ENCODE measurements at places on chromosomes 6 and 20.

GRCh38 chr20:63404129-63405085 is 43.3 kb upstream of the CHRNA4 start:
- no peak for DNase-seq

GRCh38 chr6:52144196-52145076 is 41.7 kb upstream of the IL17A start:
- no peak for DNase-seq

DNA sequence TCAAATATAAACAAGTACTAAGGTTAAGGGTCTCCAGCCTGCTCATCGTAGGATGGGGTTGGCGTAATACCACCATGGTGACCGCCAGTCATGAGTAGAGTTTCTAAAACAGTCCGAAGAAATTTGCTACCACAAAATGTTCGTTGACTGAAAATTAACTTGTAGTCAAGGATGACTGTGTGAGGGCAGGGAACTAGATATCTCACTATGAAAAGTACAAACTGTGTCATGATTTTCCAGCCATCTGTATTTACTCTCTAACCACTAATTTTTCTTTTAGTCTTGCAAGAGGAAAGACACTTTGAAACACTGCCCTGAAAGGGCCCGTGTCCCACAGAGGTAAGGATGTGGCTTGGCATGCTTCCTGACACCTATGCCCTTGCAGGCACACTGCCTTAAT is 99.7 kb downstream of the IRF4 start:
- DNase-seq: no peak

DNA sequence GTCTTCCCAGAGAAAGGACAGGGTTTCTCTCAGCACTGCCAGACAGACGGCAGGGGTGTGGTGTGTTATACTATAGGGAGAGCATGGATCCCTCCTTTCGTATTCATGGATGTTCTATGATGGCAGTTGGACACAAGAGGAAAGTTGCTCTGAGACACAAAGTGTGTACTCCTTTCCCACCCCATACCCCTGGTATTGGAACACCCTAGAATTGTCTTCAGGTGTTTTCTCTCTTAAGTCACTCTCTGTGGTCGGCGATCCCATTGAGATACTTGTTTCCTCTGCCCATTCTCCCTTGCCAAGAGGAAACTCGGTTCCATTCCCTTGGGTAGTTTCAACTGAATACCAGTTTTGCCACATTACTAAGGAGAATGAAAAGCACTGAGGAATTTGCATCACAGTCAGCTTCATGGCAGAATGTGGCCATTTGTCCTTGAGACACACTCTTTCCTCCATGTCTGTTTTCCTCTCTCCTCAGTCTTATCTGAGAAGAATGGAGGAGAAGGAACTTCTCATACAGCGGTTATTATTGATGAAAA is 53.4 kb downstream of the RNF182 start:
- no peak for DNase-seq

DNA sequence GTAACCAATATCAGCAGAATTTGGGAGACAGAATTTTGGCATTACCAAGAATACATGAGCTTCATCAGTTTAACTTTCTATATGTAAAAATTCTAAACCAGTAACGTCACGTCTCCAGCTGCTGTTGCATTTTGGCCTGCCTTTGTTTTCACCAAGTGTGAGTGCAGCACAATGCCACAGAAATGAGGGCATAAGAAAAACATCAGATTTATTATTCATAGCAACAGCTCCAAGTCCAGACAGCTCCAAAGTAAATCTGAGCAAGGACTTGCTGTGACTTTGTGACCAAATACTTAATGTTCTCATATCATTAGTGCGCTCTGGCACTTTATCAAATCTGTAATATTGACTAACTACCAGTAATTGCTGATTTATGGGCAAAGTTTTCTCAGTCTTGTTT is 11.0 kb upstream of the FBXL4 start:
- DNase-seq: no peak

- no peak for DNase-seq
These were observed 54.0 kb upstream of the FAM184A start for GRCh38 chr6:119132261-119132981.

DNA sequence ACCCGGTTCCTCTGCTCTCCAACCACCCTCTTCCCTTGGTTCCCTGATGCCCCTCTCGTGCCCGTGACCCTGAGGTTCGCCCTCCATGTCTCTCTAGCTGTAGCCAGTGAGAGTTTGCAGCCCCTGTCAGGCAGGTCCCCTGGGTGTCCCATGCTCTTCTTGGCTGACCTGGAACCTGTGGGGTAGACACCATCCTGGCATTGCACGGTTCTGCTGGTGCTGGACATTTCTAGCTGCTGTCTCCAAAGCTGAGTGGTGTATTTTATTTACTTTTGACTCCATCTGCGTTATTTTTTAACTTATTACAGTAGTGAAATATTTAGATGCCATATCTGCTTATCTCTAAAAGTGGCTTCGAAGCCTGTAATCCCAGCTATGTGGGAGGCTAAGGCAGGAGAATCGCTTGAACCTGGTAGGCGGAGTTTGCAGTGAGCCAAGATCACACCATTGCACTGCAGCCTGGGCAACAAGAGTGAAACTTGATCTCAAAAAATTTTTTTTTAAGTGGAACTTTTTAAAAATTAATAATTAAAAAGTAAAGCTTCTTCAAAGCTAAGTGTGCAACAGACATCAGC is 12.5 kb downstream of the ENTPD6 start:
- DNase-seq: no peak

GRCh38 chr20:62054451-62054953 is 11.2 kb downstream of the TAF4 start:
- no peak for DNase-seq

GRCh38 chr6:33957131-33957891 is 153.5 kb upstream of the MLN start:
- DNase-seq: no peak

GRCh38 chr6:7701212-7701834 is 24.6 kb upstream of the BMP6 start:
- DNase-seq: no peak

DNA sequence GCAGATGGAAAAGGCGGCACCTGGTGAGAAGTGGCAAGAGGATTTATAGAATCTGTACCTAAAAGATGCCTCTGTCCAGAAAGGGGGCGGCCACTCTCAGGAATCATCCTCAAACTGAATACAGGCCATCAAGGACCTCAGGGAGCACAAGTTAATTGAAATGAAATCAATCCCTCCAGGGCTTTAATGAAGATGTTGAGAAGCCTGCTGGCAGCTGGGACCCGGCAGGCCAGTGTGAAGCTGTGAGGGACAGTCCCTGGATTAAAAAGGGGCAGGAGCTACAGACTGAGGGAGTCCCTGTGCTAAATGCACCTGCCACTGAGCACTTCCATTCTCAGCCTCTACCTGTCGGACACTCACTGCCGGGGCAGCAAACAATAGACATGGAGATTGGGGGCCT is 107.7 kb upstream of the GGTLC1 start:
- no peak for DNase-seq

DNA sequence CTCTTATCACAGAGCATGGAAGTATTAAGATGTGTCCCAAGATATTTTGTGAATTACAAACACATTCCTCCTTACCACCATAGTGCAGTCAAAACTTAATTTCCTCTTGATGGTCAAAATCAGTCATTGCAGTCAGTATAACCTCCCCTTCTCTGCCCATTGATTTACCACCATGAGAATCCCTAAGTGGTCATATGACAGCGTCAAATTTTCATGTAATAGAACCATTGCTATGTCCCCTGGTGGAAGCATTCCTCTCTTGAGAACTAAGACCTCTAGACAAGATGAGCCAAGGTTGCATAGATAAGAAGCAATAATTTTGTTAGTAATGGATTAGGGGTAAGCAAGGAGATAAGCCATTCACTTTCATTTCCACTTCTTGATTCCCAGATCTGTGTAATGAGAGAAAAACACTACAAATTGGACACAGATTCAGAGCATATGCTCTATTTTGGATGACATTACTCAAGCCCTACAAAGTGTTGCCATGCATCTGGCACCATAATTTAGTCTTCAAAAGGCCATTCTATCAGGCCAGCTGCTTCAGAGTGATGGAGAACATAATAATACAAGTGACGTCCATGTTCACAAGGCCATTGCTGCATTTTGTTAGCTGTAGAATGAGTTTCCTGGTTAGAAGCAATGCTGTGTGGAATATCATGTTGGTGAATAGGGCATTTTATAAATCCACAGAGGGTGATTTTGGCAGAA is 49.6 kb upstream of the PDE7B start:
- DNase-seq: no peak

GRCh38 chr6:156662025-156662445 is 115.1 kb upstream of the ARID1B start:
- DNase-seq: peak; percentile 67

GRCh38 chr20:44209686-44210405 is 725 bp downstream of the OSER1 start:
- DNase-seq: no peak

DNA sequence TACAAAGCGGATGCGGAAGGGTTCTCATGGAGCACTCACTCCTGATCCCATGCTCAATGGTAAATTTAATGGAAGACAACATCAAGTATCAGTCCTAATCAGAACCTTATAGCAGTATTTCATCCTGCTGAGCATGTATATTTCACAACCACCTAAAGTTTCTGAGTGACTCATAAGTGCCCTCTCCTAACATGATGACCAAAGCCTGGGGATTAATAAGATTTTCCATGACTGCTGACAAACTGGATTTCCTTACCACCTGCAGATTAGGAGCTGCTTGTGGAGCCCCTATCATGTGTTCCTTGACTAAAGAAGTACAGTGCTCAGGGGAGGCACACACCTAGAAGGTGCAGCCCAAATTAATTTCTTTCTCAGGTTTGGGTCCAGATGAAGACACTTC is 112.8 kb downstream of the INSM1 start:
- DNase-seq: peak; percentile 40

DNA sequence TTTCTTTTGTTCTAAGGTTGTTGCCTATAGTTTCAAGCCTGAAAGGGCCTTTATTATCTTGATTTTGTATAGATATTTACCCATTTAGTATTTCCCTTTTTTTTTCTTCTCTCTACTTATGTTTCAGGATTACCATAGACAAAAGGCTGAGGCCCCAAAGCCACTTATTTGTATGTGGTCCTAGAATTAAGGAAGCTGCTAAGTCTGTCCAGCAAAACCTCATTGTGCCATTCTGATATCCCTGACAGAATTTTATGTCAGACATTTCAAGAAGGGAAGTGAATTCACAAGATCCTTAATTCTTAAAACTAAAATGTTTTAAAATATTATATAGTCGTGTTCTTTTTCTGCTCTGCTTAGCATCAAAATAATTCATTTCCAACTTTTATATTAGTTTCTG is 6.9 kb downstream of the HAO1 start:
- no peak for DNase-seq

DNA sequence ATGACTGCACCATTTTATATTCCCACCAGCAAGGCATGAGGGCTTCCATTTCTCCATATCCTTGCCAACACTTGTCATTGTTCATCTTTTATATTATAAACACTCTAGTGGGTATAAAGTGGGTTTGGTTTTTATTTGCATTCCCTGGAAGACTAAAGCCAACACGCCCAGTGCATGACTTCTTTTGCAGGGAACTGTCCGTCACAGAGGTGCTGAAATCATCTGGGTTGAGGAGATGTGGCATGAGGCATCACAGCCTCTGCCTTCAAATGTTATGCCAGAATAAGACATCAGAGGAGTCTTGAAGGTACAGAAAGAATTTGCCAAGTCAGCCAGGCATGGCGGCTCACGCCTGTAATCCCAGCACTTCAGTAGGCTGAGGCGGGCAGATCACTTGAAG is 29.9 kb upstream of the FAM210B start:
- peak; percentile 23 for DNase-seq

- DNase-seq: no peak
These were observed 28.9 kb upstream of the C6orf58 start for GRCh38 chr6:127547904-127548649.

GRCh38 chr6:90412538-90413369 is 116.1 kb upstream of the BACH2 start:
- DNase-seq: no peak

GRCh38 chr6:126312013-126312665 is 27.8 kb upstream of the CENPW start:
- DNase-seq: peak; percentile 11

DNA sequence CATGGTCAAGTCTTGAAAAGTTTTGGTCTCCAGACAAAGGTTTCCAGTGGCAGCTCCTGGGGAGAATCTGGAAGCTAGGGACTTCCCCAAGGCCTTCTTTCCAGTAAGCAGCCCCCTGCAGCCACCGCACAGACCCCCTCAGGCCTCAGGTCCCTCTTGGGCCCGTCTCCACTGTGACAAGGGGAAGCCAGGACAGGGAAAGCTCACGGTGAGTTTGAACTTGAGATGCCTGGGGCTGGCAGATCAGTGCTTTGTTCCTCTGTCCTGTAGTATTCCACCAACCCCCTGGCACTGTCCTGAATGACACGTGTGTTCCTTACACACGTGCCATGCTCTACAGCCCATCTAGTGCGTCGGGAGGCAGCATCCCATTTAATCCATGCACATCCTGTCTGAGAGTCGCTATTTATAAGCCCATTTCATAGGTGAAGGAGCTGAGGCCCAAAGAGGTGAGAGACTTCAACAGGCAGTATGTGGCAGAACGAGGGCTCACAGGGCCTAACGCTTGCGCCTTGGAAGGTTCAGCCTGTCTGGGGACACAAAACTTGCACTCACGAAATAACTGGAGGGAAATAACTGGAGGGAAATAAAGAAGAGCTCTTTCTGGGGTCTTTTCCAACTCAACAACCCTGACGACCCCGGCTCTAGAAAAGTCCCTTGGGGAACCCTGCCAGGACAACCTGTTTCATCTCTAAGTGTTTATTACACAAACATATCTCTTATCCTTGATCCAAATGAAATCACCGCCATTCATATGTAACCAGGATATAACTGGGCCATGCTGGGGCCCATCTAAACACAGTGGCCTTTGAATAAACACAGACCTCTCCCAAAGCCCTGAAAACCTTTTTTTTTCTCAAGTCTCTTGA is 123.0 kb downstream of the BANF2 start:
- DNase-seq: no peak

- DNase-seq: no peak
These were observed 356.8 kb downstream of the DHX35 start for GRCh38 chr20:39318911-39319310.

DNA sequence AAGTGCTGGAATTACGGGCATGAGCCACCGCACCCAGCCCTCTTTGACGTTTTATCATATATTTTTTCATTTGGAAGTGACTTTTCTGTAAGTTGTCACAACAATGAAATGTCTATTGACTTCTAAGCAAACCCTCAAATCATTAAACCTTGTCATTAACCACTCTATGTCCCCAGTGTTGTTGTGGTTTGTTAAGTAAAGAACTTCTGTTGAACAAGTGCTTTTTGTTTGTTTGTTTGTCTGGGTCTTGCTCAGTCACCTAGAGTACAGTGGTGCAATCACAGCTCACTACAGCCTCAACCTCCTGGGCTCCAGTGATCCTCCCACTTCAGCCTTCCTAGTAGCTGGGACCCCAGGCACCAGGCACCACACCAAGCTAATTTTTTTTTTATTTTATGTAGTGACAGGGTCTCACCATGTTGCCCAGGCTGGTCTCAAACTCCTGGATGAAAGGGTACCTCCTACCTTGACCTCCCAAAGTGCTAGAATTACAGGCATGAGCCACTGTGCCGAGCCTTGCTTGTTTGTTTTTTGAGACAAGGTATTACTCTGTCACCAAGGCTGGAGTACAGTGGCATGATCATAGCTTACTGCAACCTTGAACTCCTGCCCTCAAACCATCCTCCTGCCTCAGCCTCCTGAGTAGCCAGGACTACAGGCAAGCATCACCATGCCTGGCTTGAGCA is 57.6 kb upstream of the LOC128125822 start:
- DNase-seq: no peak

GRCh38 chr6:22583927-22584326 is 14.6 kb downstream of the HDGFL1 start:
- DNase-seq: no peak
